ENCODE measurements at places on chromosomes 11 and 22.

DNA sequence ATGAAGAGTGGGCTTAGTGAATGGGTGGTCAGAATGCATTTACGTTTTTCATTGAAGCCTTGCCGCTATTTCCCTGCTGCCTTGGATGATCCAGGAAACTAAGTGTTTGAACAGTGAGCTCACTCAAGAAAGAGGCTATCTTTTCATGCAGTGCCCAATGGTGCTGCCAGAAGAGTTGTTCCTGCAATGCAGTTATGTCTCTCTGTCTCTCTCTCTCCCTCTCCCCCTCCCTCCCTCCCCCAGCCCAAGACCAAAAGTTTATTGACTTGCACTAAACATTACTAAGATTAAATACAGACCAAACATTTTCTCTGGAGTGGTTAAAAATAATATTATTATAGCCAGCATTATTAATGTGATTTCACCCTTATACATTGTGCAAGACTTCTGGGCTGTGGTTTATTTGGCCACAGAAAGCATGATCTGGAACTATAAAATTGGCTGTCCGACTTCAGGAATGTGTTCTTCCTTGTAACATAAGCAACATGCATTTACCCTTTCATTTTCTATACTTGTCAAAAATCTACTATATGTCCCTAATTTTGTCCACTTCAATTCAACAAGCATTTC lies 6.6 kb upstream of the FUT4 start:
- DNase-seq, result peak; percentile 42

- DNase-seq, result no peak
Measured at GRCh38 chr11:134544095-134544815, 132.2 kb upstream of the B3GAT1 start.

GRCh38 chr22:48572951-48573350 lies 1254.7 kb downstream of the BRD1 start:
- DNase-seq, result no peak

GRCh38 chr11:69473276-69473845 lies 8.1 kb upstream of the LINC01488 start:
- no peak for DNase-seq

GRCh38 chr11:122050021-122050690 lies 65.9 kb downstream of the BLID start:
- DNase-seq, result no peak

DNA sequence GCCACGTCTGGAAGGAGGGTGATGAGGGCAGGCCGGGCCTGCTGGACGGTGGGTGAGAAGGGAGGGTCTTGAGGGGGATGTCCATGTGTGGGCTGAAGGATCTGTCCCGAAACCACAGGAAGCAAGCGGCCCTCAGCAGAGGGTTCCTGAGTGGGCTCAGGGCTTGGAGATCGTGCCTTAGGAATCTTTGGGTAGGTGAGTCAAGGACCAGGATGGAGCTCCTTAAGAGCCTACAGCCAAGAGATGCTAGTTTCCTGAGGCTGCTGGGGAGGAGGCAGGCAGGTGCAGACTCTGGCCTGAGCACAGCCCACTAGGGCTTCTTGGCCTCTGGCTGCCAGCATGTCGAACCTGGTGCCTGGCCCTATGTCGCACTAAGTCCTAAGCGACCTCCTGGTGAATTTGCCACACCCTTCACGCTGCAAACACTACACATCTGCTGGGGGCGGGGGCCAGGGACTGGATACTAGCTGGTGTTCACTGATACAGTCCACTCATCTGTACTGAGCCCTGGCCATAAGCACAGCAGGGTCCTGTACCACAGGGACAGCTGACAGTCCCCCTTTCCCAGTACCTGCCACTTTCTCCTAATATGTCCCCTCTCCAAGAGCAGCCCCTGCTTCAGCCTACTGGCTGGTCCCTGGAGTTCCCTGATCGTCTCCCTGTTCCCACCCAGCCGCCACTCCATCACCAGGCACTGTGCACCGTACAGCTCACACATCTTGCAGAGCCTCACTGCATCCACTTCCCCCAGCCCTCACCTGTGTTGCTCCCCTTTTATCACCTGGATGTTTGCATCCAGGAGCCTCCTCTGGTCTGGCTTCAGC lies 19.5 kb downstream of the GNAZ start:
- DNase-seq, result no peak

GRCh38 chr11:36155770-36156160 lies 133.5 kb downstream of the COMMD9 start:
- no peak for DNase-seq

- no peak for DNase-seq
Measured at GRCh38 chr11:20357150-20357549, 6.4 kb upstream of the HTATIP2 start.

All from SW480 (cell line).